ENCODE measurements at places on chromosomes 2 and 18.

DNA sequence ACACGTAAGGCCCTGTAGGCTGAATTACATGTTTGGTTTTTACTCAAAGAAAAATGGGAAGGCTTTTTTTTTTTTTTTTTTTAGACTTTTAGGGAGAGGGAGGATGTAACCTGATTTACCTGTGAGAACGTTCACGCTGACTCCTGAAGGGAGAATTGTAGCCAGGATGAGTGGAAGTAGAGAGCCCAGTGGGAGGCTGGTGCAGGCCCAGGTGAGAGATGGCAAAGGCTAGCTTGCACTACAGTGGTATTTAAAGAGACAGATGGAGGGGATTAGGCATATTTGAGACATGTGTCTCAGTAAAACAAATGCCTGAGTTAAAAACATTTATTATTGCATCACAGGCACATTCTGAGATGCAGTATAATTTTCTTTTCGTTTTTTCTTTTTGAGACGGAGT, 107.9 kb downstream of the CCDC85A start:
- DNase-seq, result no peak

GRCh38 chr2:29426354-29426753, 311.1 kb downstream of the CLIP4 start:
- DNase-seq, result no peak

DNA sequence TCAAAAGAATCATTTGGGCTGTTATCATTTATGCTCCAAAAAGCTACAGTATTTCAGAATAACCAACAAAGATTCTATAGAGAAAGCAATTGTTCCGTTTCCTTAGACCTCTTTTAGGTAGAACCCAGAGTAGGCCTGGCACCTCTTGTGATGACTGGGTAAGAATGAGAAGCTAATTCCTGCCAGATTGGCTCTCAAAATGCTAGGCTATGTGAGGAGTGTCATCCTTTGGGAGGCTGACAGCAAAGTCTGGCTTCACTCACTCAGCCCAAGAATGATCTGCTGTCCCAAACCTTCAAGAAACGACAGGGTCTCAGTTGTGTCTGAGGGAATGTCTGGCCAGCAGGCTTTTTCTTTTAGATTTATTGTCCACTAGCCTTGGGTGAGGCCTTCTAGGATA, 4.5 kb downstream of the CERS6 start:
- DNase-seq, result no peak

DNA sequence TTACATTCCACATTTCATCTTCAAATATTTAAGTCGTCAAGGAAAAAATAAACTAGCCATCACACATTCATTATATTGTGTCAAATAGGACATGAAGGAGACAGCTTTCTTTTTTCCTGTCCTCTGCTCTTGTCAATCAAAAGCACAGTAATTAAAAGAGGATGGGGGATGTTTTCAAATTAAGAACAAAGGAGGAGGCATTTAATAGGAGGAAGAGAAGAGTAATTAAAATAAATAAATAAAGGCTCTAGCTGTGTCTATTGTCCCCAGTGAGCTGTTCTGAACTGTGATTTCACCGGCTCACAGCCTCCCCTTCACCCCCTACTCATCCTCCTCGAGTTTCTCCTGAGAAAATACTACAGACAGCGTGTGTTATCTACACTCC, 1377.1 kb upstream of the PIK3C3 start:
- DNase-seq, result no peak

GRCh38 chr2:183495589-183496267, 371.5 kb downstream of the NUP35 start:
- no peak for DNase-seq

- no peak for DNase-seq
Observed at GRCh38 chr18:58966704-58967103, 102.0 kb downstream of the ZNF532 start.

DNA sequence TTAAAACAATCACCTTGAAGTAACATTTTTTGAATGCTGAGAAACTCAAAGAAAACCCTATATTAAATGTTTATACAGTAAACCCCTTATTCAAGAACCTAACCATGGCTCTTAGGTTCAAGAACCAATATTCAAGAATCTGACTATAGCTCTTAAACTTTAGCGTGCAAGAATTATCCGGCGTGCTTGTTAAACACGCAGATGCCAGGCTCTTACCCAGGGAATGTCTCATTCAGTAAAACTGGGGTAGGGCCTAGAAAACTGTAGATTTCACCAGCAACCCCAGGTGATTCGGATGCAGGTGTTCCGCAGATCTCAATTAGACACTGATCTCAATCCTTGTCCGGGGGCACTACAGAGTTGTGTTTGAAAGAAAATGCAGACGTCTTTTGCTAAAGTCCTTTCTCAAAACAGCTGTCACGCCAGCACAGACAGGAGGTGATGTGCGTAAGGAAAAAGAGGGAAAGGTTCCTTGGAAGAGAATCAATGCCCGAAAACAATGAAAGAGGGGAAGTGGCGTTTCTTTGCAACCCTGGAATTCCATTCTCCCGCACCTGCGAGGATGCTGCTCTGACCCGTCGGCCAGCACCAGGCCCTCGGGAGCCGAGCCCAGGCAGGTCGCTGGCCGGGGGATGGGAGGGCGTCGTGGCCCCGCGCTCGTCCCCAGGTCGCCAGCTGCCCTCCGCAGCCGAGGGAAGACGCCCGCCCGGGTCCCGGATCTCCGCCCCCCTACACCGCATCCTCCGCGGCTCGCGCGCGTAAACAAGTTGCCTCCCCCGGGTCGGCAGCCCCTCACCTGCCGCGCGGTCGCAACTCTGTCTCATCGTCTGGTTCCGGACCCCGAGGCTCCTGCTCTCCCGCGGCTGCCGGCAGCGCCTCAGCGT, 851 bp downstream of the EIF2AK3 start:
- DNase-seq, result no peak

GRCh38 chr2:225052703-225053102, 10.4 kb upstream of the DOCK10 start:
- no peak for DNase-seq

DNA sequence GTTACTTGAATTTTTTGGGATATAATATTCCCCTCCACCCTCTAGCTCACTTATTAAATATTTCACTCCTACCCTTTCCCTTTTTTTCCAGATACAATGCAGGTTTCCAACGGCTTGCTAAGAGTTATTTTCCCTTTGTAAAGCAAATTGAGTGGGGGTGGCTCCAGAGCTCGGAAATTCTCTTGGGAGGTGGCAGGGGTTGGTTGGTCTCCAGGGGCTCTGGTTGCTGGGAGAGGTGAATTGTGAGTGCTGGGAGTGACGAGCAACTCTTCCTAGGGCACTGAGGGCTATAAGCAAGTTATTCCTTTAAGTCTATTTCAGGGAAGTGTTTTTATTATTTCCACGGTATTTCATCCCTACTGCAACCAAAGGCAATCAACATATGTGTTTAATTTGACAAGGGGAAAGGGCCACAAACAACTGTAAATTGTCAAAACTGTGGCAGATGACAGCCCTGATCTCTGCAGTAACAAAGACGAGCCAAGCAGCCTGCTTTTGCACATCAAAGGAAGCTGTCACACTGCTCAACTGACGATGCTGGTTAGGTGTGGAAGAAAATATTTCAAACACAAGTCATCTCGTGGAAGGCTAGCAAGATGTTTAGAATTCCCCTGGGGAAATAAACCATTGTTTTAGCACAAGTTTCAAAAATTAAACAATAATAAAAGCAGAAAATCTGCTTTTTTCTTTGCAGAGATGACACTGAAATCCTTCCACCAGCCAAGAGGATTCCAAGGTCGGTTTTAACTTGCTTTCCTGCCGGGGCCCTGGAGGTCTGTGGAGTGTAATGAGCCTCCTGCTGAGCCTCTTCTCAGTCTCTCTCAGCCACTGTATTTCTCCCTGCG, 34.8 kb upstream of the ASXL2 start:
- no peak for DNase-seq

Measured in Ammon's horn (tissue), 1 donor.